ENCODE measurements at places on chromosomes 1 and 21.
A peak's percentile ranks its signal among the peaks of the same experiment; 100 is the strongest.

DNA sequence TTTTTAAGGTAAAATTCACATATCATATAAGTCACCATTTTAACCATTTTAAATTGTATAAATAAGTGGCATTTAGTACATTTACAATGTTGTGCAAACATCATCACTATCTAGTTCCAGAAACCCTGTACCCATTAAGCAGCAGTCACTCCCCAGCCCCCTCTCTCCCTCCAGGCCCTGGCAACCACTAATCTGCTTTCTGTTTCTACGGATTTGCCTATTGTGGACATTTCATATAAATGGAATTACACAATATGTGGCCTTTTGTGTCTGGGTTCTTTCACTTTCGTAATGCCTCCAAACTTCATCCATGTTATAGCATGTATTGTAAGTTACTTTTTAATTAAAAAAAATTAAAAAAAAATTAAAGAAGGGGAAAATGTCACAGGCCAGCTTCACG lies 58.0 kb upstream of the RAB3GAP2 start:
- DNase-seq: no peak

DNA sequence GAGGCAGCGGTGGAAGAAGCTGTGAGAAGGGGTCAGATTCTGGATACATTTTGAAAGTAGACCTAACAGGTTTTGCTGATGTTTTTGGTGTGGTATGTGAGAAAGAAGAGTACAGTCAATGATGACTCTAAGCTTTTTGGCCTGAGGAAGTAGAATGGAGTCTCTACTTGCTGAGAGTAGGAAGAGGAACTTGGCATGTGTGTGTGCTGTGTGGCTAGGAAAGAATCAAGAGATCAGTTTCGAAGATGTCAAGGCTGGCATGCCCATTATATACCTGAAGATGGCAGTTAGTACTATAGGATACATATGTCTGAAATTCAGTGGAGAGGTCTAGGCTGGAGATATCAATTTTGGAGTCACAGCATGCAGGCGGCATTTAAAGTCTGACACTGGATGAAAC lies 64.4 kb downstream of the MAB21L3 start:
- no peak for DNase-seq

- DNase-seq: no peak
These were observed 71.3 kb upstream of the PRDX6 start for GRCh38 chr1:173405834-173406233.

DNA sequence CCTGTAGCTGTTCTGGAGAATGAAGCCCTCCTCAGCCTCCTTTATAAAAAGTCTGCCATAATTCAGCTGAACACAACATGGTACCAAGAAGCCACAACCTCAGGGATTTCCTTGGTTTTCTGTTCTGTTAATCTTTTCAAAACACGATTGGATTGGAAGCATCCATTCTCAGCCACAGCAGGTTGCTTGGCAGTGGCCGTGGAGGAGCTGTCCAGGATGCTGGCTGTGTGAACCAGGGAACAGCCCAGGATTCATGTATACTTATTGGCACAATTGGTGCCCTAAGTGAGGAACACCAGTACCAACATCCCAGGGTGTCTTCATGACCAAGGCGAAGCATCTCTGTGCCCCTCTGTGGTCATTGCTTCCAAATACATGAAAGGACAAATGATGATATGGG lies 393.5 kb downstream of the CAMTA1 start:
- DNase-seq: no peak

- no peak for DNase-seq
These were observed 15.5 kb downstream of the KCNK1 start for GRCh38 chr1:233629305-233629935.

DNA sequence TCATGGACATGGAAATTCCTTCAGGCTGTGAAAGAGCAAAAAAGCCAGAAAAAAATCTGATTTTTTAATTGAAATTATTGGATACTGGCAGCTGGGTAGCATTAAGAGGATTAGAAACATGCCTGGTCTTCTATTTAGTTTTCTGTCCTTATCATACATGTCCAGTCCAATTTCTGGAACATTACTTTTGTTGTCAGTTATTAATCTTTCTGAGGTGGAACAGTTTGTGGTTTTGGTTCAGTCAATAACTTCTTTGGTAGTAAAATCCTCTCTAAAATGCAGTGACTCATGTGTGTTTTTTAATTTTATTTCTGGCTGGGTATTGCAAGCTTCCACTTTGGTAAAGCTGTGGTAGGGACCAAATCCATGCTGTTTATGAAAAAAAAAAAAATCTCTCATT lies 687.0 kb upstream of the ADGRL2 start:
- DNase-seq: no peak

- peak; percentile 95 for DNase-seq
These were observed 16.5 kb upstream of the AGTRAP start for GRCh38 chr1:11719313-11720032.

DNA sequence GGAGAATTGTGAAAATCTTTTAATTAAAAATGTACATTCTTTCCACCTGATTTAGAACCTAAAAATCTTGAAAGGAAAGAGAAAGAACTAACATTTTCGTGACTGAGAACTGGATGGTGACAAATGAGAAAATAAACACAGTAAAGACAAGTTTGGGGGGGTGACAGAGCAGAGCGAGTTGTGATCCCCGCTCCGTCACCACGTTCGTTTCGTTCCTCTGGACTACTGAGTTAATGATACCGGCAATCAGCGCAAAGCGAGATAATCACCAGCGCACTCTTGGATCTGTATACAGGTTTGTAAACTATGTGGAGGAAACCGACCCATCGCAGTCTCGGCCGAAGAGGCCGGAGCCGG lies 31.2 kb upstream of the CFAP126 start:
- no peak for DNase-seq

DNA sequence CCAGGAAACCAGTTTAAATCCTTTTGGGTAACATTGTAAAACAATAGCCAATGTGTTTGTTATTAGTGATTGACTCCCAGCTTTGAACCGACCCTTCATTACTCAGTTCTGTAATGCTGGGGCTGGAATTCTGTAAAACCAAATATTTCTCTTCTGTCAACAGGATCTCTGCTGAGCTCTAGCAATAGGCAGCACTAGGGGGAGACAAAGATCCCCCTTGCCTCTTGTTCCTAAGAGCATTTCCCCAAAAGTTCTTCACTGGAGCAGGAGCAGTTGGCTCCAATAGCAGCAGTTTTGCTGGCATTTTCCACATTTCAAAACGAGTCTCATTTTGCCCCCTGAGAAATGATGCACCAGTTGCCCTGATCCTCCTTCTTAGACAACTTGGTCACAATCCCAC lies 1671.1 kb downstream of the MRPL39 start:
- DNase-seq: no peak

DNA sequence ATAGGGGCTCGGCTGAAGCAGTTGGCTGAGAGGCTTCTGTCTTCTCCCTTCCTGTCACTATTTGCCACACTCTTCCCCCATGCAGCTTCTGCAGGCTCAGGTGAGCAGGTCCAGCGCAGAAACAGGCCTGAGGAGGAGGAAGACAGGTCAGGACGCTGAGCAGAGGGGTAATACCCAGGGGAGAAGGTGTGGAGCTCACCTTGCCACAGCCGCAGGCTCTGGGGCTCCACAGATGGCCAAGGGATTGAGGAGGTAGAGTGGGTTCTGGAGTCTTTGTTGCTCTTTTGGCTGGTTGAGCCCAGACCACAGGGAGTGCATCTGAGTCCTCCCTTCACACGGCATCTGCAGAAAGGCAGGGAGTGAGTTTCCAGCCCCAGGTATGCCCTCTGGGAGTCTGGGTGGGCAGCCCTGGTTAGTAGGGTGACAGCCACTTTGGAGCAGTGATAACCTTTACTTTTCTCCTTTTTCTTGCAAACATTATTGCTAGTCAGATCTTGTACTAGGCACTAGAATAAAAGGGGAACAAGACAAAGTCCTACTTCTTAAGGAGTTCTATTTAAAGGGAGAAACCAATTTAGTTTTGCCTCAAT lies 9.7 kb downstream of the EIF3I start:
- DNase-seq: no peak

DNA sequence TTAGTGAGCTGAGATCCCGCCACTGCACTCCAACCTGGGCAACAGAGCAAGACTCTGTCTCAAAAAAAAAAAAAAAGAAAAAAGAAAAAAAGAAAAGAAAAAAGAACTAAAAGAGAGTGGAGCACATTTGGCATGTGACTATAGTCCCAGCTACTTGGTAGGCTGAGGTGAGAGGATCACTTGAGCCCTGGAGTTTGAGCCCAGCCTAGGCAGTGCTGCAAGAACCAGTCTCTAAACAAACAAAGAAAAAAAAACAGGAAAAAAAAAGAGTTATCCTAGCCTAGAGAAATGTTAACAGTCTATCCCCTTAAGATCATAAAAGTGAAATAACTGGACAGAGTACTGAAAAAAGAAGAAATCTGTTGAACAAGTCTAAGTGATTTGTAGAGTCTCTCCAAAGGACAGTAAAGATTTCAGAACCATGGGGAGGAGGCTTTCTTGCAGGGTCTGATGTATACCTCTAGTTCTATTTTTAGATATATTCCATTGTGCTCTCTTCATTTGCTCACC lies 4.5 kb upstream of the PRDX1 start:
- DNase-seq: no peak

DNA sequence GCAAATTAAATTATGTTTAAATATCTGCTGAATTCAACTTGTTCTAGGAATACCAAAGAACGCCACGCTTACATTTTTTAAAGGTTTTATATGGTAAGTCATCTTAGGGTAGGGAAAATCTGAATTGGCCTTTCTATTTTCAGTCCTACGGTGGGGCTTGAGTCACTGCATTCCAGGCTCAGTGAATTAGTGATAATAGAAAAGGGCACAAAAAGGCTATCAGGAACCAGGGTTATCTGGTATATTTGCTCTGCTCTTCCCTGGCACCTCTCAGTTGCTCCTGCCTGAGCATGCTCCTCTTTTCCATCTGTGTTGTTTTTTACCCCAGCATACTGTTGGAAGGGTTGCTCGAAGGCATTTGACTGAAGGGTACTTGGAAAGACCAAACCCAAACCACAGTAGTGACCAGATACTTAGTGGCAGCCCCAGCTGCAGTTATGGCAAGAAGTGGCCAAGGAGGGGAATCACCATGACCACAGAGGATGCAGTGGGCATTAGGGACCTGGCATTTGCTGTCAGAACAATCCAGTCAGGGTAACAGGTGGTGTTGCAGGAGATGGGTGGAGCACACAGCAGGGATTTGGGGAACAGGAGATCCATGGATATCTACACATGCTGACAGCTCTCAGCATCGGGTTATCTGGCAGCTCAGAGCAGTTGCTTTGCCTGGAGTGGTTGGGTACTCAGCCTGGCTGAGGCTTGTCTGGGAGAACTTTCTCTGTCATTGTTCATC lies 2.3 kb downstream of the OVAAL start:
- no peak for DNase-seq

DNA sequence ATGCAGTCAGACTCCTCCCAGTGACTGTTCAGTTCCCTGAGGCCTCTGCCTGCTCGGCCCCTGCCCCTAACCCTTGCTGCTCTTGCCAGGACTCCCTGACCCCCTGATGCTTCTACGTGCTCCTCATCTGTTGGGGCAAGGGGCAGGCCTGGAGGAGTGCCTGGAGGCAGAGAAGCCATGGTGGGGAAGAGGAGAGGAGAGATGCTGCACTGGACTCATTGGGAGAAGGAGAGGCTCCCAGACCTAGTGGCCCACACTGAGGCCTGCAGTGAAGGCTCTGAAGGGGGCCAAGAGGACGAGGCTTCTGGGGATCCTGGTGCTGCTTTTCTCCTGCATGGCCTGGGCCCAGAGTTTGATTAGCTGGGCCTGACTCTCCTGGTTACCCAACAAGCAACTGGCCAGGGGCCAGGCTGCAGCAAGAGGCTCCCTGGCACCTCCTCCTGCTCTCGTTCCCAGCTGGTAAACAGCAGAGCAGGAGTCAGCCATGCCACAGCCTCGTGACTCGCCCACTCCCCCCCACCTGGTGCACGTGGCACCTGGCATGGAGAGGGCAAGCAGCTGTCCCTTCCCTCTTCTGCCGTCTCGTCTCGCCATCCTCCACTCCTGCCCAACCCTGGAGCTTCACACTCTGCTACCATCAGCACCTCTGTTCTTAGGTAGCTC lies 847 bp upstream of the RORC start:
- no peak for DNase-seq

GRCh38 chr1:890661-891060 lies 33.1 kb upstream of the SAMD11 start:
- no peak for DNase-seq

- peak; percentile 38 for DNase-seq
These were observed 34.4 kb upstream of the LRP8 start for GRCh38 chr1:53362270-53362669.

DNA sequence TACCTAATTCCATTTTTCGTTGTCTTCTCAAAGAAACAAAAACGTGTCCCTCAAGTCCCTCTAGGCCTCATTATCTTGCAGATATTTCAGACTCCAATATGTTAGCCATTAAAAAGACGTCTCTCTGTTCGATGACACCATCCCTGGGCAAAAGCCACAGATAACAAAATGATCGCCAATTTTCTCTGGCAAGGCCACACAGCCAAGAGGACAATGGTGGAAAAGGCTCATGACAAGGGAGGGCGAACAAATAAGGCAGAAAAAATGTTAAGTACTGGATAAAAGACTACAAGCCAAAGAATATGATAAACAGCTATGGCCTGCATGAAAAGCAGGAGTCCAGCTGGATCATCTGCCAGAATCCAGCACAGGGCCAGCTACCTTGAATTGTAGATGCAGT lies 82.9 kb downstream of the TBX15 start:
- no peak for DNase-seq

DNA sequence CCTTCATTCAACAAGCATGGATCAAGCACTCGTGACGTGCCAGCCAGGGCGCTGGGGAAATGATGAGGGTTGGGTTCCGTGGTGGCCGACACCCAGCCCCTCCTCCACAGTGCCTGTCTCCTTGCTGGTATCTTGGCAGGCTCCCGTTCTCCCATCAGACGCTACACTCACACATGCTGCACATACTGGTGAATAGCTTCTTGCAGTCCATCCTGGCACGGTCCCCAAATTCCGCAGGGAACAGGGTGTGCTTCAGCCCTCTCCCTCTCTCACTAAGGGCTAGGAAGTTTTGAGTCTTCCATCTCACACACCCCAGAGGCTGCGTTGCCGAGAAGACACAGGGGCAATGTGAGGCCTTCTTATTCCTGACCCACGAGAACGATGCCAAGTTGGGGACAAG lies 10.1 kb upstream of the MEF2D start:
- DNase-seq: no peak

DNA sequence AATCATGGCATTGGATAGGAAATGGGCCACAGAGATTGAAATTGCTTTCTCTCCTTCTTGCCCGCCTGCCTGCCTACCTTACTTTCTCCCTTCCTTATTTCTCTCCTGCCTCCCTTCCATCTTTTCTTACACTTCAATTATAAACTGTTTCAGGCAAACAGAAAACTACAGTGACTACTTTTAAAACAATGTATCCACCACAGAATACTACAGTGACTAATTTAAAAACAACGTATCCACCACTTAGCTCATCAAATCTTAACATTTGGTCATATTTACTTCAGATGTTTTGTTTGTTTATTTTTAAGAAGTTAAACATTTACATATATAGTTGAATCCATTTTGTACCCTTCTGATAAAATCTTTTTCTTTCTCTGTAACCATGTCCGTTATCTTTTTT lies 54.4 kb downstream of the SNRPE start:
- DNase-seq: no peak

Data from activated CD8-positive, alpha-beta memory T cell treated with anti-CD3 and anti-CD28 coated beads for 24 hours (primary cell).